Bronchial epithelial cell (primary cell): ENCODE measurements at places on chromosomes 6 and 20. TPM values are rescaled to one million over a fixed set of nuclear protein-coding genes. Genes with fewer than 3 reads are reported as not detected.

Gene FERMT1
- total RNA-seq = 26.6 and 60.6 TPM in 2 replicates

Gene INSM1
- not detected in 2 replicates for total RNA-seq

Gene TTPAL
- total RNA-seq = 9.0 and 12.5 TPM in 2 replicates

Gene LRRN4
- not detected in 2 replicates for total RNA-seq

Gene EEF1A2
- total RNA-seq = 1.1 and 1.9 TPM in 2 replicates

Gene ABRACL
- 39.2 and 43.4 TPM in 2 replicates for total RNA-seq

Gene VNN1
- 0.13 TPM in 1 of 2 replicates, not detected in the other for total RNA-seq

Gene TMEM200A
- total RNA-seq = 0.26 and 0.79 TPM in 2 replicates

Gene ABHD16B
- not detected in 2 replicates for total RNA-seq

Gene HLA-DRA
- total RNA-seq = 0.13 TPM in 1 of 2 replicates, not detected in the other

Gene SLC22A2
- total RNA-seq = not detected in 2 replicates
